ENCODE measurements at places on chromosomes 16 and 17.

DNA sequence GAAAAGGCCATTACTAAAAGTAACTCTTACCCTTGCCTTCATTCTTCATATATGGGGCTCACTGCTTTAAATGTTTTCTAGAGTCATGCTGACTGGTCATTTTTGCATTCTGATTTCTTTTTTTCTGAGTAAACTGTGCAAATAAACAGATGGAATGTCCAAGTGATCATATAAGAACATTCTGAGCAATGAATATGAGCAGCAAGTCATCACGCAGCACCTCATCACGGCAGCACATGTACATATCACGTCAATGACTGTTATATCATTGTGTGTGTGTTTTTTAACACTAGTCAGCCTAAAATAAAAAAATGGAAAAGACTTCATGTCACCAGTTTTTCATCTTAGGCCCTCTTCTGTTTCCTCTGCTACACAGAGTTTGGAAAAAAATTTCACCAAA is 490.0 kb upstream of the ZFHX3 start:
- no peak for DNase-seq

DNA sequence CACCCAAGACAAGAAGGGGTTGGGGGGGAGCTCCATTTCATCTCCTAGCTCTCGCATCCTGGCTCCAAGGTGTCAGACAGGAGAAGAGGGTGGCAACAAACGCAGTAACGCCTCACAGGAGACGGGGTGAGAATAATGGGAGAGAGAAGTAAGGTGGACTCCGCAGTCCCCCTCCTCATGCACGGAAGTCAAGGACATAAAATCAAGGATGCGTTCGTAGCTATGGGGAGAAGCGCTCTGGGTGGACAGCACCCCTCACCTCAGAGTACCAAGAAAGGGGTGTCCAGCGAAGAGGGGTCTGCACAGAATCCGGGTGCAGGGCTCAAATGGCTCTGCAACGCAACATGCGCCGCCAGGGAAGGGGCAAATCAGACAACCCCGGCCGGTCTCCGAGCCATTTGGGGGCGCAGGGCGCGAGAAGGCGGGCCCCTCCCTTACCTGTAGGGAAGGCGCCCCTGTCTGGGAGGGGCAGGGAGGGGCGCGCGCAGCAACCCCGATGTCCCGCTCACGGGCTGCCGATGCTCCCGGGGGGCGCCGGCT is 555 bp downstream of the HDAC5 start:
- DNase-seq, result no peak

- no peak for DNase-seq
These were observed 6.0 kb downstream of the ST3GAL2 start for GRCh38 chr16:70432723-70433457.

DNA sequence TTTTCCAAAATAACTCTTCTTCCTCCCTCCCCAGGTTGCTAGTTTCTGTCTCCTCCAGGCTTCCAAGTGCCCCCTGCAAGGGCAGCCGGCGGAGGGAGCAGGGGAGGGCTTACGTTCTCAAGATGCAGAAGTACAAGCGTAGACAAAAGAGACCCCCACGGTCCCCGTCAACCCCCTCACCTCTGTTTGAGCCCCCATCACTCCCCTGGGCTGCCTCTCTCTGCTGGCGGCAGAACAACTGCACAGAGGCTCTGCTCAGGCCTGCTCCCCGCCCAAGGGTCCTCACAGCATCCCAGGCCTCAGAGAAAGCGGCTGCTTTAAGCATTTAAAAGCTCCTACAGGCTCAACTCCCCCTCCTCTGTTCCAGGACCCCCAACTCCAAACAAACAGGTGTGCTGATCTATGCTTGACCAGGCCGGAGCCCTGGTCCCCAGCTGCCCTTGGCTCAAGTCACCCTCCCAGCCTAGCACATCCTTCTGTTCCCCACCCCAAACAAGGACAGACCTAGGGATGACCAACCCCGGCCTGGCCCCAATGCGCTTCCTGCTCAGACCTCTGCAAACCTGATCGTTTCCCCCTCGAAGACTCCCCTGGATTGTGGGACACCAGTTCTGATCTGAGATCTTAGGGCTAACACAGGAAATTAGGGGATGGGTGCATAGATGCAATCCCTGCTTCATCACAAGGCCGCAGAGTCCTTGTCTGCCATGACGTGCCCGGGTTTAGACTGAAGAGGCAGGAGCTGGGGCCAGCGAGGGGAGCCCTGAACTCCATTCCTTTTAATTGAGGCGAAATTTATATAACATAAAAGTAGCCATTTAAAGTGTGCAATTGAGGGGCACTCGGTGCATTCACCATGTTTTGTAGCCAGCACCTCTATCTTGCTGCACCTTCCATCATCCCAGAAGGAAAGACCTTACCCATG is 17.2 kb upstream of the RBFOX3 start:
- no peak for DNase-seq

- peak; percentile 4 for DNase-seq
These were observed 1.2 kb downstream of the NFATC3 start for GRCh38 chr16:68086336-68086841.

DNA sequence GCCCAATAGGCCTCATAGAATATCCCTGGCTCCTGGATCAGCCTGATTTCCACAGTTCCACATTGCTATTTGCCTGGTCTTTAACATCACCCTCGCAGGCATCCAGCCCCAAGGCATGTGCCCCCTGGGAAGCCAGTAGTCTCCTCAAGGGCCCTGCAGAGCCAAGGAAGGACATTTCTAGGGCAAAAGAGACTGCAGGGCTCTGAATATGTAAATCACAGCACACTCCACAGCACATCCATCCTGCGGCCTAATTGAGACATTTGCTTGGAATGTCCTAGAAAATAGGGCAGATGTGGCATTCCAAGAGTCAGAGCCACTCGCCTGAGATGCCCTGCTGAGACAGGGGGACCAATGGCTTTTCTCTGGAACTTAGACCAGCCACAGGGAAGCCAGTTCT is 11.4 kb upstream of the C16orf78 start:
- no peak for DNase-seq

DNA sequence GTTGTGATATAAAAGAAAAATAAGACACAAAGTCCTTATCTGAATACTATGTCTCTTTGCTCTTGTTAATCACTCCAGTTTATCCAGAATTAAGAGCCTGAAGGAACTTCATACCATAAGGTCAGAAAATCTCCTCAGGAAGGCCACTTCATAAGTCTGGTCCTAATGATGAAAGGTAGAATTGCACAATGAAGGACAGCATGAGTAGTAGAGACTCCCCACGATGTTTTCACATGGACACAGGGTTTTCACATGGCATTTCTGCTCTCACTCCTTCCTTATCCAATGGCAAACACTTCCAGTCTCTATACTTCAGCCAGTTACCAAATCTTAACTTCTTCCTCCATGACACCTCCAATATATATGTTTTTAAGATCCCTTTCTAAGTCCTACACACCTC is 10.2 kb upstream of the C17orf78 start:
- DNase-seq, result no peak

DNA sequence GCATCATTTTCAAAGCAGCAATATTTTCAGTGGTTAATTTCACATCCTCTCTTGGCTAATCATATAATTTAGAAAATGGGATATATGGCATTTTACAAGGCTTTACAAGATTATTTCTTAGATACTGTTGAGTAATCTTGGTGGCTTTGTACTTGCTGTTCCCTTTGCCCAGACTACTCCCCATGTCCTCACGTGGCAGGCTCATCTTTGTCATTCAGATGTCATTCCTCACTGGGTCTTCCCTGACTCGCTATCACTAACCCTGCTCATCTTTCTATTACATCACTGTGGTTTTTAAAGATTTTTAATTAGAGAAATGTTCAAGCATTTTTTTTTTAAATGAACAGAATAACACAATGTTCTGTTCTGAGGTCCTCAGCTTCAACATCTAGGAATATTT is 240.0 kb upstream of the IRX5 start:
- no peak for DNase-seq

DNA sequence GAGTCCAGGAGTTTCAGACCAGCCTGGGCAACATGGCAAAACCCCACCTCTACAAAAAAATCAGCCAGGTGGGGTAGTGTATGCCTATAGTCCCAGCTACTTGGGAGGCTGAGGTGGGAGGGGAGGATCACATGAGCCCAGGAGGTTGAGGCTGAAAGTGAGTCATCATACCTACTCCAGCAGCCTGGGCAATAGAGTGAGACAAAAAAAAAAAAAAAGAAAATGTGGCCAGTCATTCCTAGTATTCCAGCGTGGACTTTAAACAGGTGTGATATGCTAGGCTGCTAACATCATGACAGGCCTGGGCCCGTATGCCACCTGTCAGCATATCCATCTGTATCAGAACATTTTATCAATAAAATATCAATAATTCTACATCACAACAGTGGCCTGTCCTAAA is 143.3 kb downstream of the AATF start:
- DNase-seq, result no peak

- no peak for DNase-seq
These were observed 42.8 kb upstream of the SALL1 start for GRCh38 chr16:51193879-51194278.

- DNase-seq, result no peak
These were observed 1.8 kb downstream of the TSPOAP1 start for GRCh38 chr17:58326609-58327362.

GRCh38 chr16:4176906-4177417 is 60.7 kb upstream of the ADCY9 start:
- DNase-seq, result no peak

DNA sequence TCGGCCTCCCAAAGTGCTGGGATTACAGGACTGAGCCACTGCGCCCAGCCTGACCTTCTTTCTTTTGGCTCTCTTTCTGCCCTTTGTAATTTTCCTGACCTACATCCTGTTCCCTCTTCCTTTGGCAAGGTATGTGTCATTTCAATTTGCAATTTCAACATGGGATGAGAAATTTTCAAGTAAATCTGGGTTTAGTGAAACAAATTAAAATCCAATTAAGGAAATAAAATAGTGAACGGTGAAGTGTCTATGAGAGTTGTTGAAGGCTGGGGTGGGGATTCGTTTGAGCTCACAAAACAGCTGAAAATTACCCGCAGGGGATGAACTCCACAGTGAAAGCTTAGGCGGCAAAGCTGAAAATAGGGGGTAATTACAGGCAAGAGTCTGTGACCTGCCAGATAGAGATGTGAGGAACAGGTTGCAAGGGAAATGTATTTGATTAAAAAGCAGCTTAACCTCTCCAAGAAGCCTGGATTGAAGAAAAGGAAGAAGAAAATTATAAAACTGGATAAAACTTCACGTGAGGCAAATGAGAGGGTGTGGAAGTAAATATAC is 277.7 kb downstream of the UTP18 start:
- DNase-seq, result no peak

DNA sequence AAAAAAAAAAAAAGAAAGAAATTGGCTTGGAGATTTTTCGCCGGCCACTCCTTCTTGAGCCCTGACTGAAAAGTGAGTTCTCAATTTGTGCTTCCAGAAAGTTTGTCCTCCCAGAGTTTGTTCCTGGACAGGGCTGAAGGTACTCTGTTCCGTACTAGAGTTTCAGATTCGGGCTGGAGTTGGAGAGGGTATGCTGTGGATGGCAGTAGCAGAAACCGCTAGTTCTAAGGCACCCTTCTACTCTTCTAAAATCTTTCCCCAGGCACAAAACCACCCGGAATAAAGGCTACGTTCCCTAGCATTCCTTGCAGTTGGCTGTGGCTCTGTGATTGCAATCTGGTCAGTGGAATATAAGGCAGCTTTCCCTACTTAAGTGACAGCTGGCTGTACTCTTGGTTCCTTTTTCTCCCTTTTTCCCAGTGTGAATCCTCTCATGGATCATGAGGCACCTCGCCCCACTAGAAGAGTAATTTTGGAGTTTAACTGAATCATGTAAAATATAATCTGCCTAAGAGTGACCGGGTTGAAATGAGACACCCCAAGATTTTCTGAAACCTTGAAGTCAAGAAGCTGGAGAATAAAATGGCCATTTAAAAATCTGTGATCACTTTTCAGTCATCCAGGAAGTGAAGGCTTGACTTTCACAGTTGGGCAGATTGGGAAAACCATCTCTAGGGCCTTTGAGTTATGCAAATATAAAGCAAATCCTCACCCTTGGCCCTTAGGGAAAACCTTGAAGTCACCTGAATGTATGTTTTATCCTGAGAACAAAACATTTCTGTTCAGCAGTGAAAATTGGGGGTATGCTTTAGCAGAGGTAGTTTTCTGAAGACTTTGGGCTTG is 901 bp upstream of the HEATR6 start:
- no peak for DNase-seq

GRCh38 chr16:56933828-56934598 is 2.1 kb downstream of the HERPUD1 start:
- DNase-seq, result no peak

DNA sequence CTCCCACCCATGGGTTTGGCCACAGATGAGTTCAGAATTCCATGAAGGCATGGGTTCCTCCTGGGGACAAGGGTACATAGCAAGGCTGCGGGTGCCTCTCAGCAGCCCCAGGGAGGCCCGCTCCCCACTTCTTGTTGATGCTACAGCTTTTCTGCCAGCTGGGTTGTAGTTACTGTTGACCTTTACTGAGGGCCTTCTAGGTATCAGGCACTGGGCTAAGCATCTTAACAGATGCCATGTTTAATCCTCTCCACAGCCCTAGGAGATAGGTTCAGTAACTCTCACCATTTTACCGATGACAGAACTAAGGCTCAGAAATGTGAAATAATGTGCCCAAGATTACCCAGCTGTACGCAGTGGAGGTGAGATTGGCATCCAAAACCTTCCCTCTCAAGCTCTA is 54.3 kb upstream of the DLX4 start:
- no peak for DNase-seq

DNA sequence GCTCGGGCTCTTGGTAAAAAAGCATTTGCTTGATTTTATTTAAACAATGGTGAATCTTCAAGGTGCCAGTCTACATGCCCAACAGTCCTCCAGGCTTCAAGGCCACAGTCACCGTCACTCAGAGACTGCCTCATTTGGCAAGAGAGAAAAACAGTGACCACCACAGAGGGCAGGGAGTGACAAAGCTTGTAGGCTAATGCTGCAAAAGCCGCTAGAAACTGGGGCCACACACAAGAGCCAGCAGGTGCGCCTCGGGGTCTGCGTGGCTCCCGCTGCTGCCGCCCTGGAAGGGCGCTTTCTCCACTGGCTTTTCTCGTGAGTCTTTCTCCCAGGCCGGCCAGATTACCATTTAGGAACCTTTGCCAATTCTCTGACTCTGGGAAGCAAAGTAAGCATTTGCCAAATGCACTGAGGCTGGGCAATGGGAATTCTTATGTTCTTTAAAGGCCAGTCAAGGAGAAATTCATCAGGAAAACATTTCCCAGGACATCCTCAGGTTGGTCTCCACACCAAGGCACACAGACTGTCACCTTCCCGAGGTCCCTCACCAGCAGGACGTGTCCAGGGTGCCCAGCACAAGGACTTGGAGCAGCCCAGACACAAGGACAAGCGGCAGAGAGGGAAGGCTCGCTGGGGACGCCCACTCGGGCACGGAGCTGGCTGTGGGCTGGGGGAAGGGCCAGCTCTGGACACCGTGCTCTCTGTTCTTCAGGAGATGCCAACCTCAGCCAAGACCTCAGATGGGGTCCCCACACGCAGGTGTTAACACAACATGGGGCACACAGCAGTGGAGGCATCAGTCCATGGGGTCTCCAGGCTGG is 12.5 kb upstream of the C16orf95 start:
- DNase-seq, result no peak

DNA sequence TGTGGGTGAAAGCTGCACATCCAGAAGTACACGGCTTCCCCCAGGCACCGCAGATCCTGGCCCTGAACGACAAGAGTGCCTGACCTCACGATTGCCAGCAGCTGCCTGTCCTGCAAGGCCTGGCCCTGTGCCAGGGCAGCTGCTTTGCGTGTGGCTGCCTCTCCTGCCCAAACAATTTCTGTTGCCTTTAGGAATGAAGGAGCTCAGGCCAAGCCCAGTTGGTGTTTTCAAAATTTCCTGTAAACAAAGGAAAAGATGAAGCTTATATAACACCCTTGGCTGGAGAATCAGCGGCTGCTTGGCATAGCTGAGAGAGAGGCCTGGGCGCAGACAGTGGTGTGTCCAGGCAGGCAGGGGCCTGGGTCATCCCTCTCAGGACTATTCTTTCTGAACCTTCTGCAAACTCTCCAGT is 11.7 kb upstream of the SLC47A2 start:
- DNase-seq, result peak; percentile 77
